B cell (primary cell): ENCODE measurements at places on chromosomes 3 and 15.

GRCh38 chr3:117150628-117151027, 441.0 kb downstream of the TUSC7 start:
- H3K27ac ChIP-seq = no peak overlapping the region
- no peak overlapping the region for H3K4me3 ChIP-seq
- no peaks in the 10 kb centered on the region for H3K4me1 ChIP-seq

GRCh38 chr3:112464264-112464663, 35.0 kb downstream of the BTLA start:
- H3K36me3 ChIP-seq = peaks cover 57% of the 10 kb centered on the region
- peak; percentile 60 for DNase-seq
- no peaks in the 10 kb centered on the region for H3K27me3 ChIP-seq
- H3K27ac ChIP-seq = peak overlapping the region; percentile 80
- no peak overlapping the region for H3K4me3 ChIP-seq
- peaks cover 81% of the 10 kb centered on the region for H3K4me1 ChIP-seq

DNA sequence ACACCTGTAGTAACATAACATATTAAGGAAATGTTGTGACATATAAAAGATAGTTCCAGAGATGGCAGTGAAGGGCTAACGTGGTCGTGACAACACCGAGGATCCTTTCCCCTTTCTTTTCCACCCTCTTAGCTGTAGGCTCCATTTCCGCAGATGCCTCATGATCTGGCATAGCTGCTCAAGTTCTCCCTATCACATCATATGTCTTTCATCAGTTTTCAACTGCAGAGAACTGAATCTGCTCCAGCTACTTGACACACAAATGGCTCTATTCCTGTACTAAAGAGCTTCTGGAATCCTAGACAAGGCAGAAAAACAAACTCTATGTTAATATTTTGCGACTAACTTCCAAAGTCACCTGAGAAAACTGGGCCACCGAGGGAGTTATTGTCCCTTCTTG, 275.0 kb upstream of the SLCO3A1 start:
- DNase-seq = no peak
- no peaks in the 10 kb centered on the region for H3K36me3 ChIP-seq
- H3K4me3 ChIP-seq = no peak overlapping the region
- H3K27ac ChIP-seq = no peak overlapping the region
- H3K27me3 ChIP-seq = no peaks in the 10 kb centered on the region

- H3K27ac ChIP-seq = peak overlapping the region; percentile 27
- peak overlapping the region; percentile 82 for H3K4me3 ChIP-seq
- peaks cover 12% of the 10 kb centered on the region for H3K4me1 ChIP-seq
- H3K36me3 ChIP-seq = no peaks in the 10 kb centered on the region
Observed at GRCh38 chr3:107241217-107241616, 136.0 kb upstream of the CCDC54 start.
